Psoas muscle (tissue), 8 donors: ENCODE measurements at places on chromosomes 13 and 19. TPM values are rescaled to one million over a fixed set of nuclear protein-coding genes. Genes with fewer than 3 reads are reported as not detected.

GRCh38 chr19:1618157-1619093 is 13.2 kb upstream of the UQCR11 start:
- DNase-seq: no peak

Gene PPP2R1A
- polyA plus RNA-seq: 127 TPM

GRCh38 chr13:76825430-76825829 is 60.8 kb downstream of the KCTD12 start:
- no peak for DNase-seq

DNA sequence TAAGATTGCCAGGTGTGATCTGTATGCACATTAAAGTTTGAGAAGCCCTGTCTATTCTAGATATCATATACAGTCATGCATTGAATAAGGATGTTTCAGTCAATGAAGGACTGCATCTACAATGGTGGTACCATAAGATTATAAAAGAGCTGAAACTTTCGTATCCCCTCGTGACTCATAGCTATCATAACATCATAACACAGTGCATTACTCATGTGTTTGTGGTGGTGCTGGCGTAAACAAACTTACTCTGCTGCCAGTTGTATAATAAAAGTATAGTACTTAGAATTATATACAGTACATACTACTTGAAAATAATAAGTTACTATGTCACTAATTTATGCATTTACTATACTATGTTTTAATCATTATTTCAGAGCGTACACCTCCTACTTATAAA is 489.3 kb downstream of the GPC6 start:
- DNase-seq: no peak

Gene CCDC8
- polyA plus RNA-seq: 0.84 TPM
